ENCODE measurements at places on chromosomes 7 and 10.

GRCh38 chr7:48360574-48360973 is 189.3 kb downstream of the ABCA13 start:
- no peak for DNase-seq

DNA sequence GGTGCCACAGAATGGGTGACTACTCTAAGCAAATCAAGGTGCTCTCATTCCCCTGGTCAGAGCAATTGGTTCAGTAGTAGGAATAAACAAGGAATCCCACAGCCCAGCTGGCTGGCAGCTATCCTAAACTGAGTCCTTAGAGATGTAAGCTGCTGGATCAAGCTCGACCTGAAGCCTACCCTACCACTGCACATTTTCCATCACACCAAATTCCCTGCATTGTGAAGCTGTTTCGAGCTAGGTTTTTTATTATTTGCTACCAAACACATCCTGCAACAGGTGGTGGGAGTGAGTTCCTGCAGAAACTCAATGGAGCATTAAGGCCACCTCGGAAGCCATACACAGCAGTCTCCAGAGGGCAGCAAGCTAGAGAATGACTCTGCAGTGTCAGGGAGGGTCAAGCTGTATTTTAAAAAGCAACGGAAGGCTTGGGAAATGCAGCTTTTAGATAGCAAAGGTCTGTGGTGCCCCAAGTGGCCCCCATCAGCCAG is 33.7 kb upstream of the TNRC18 start:
- DNase-seq, result no peak

GRCh38 chr10:83343676-83344075 is 795.6 kb upstream of the GHITM start:
- no peak for DNase-seq

DNA sequence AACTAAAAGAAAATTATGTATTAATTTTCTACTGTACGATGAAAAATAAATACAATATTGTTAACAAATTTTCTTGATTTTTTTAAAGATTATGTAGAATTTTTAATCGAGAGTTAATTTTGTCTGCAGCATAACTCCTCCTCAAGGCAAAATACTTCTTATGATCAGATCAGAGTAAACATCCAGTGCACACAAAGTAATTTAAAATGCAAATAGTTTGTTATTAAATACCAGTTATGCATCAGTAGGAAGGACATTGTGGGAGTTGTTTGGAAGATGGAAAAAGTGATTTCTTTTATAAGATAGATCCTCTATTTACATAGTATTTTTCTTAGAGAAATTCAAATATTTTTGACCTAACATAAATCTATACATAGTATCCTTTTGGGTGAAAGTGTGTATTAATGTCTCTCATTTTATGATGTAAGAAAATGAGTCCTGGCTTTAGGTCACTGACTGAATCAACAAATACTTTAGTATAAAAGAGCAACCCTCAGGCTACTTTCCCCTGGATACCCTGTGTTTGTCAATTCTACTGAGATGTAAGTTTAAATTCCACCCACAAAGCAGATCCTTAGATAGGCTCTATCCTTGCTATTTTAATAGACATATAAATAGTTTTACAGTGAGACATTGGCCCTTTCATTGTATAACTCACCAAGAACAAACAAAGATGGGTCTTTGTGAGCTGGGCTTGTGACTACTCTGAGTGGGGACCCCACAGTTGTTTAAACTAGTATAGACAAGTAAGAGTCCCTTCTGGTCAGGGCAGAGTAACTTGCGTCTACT is 1133.7 kb downstream of the GATA3 start:
- no peak for DNase-seq

GRCh38 chr7:157612664-157613561 is 276.1 kb downstream of the DNAJB6 start:
- peak; percentile 54 for DNase-seq

DNA sequence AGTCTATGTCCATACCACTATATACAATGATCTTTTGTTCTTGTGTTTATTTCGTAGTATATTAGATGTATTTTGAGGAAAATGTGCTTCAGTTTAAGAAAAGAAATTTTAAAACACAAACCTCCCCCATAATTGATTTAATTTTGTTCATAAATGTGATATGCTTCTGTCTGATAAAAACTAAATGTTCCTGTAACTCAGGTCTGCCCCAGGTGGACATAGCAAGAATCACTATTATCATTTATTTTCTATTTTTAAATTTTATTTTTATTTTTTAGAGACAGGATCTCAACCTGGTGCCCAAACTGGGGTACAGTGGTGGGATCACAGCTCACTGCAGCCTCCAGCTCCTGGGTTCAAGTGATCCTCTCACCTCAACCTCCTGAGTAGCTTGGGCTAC is 43.2 kb downstream of the BEND7 start:
- DNase-seq, result no peak

GRCh38 chr7:27651702-27652101 is 11.0 kb downstream of the HIBADH start:
- no peak for DNase-seq

DNA sequence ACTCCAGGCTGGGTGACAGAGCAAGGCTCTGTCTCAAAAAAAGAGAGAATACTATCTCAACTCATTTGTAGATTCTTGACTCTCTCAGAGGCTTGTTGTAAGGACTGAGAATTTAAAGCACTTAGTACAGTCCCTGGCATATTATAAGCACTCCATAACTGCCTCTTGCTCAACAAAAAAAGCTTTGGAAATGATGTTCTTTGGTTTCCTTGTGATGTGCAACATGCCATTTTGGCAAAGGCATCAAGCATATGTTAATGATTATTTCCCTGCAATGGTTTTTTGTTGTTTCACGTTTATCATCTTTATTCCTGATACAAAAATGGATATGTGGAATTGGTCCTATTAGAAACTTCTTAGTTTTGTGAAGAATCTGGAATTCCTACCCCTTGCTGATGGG is 15.7 kb downstream of the NOLC1 start:
- DNase-seq, result no peak

- no peak for DNase-seq
Measured at GRCh38 chr10:51709324-51709972, 10.1 kb upstream of the CSTF2T start.

DNA sequence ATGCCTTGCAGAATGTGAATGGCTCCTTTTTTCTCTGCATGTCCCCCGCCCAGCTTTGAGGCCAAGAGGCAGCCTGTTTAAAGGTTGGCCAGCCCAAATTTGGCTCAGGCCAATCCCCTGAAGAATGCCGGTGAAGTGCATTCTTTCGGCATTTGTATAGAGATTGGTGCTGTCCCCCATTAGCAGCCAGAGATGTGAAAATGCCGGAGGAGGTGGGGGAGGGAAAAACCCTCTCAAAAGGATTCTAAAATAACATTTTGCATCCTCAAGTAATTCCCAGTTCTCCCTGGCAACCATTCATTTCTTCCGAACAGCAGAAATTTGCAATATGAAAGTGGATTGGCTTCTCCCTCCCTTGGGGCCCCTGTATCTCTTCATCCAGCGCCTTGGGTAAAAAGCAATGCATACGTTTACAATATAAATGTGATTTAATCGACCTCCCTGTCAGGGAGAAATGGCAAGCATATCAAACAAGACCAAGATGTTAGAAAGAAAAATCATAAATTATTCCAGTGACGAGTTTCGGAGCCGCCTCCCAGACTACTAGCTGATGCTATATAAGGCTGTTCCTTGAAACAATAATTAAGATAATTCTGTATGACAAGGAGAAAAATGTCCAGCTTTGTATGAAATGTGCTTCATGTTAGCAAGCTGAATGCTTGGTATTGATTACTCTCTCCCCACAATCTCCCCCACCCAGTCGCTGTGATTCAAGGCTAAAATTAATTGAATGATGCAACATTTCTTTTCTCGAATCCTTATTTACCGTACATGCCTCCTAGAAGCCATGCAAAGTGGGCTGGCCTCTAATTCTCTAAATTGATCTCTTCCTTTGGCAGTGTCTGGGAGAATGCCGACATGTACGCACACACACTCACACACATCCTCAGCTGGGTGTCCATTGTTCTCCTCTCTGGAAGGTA is 323.7 kb downstream of the RPS24 start:
- no peak for DNase-seq

DNA sequence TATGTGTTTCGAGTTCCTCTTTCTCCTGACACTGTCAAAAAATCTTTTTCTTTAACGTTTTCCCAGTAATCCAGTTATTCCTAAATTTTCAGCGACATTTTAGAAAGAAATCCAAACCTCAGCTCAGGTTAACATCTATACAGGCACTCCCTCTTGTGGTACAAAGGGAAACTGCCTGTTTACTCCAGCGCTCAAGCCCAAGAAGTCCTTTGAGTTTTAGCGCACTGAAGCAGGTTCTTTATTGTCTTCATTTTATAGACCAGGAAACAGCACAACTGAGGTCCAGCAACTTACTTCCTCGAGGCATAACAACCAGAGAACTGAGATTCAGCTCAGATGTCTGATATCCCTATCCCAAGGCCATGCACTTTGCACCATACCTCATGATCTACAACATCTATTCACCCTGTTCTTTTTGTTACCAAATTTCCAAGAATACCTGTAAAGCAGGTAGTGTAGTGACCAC is 287.2 kb upstream of the MKLN1 start:
- DNase-seq, result no peak

DNA sequence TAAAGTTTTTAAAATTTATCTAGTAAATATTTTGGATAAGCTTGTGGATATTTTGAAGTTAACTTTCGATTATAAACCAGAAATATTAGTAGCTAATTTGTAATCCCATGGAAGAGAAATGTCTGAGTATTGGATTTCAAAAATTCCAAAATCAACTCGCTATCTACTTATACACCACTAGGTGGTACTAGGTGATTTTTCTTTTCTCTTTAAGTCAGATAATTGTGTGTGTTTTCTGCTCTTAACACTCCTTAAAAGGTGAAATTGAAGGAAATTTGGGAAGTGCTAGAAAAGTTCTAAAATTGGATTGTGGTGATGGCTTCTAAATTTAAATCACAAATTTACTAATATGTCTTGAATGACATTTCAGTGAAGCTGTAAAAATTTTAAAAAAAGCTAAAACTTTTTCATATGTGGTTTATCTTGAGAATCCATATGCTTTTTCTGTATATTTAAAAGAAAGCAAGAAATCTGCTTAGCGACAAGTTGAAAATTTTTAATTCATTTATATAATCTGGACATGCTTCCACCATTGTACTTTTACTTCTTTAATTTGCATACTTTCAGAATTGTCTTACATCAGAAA is 90.2 kb downstream of the IPMK start:
- no peak for DNase-seq

DNA sequence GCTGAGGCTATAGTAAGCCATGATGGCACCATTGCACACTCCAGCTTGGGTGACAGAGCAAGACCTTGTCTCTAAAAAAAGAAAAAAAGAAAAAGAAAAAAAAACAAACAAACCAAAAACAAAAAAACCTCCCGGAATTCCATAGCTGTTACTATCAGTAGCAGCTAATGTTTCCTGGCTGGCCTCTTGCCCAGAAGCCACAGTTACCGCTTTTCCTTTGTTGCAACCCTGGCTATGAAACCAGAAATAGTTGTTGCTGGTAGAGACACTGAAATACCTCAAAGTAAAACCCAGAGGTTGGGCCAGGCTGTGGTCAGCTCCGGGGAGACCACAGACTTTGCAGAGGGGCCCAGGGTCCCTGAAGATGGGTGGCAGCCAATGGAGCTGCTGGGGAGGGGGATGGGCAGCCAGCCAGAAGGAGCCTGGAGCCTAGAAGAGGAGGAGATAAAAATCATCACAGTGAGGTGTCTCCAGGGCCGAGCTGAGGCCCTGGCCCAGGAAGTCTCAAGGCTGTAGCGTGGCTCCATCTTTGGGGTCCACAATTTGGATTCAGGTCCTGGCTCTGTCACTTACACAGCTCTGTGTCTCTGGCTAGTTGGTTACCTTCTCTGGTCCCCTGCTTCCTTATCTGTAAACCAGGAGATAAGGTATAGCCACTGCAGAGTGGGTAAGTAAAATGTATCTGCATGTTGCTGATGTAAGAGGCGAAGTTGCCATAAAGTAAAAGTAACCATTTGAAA is 3.4 kb upstream of the CHST12 start:
- no peak for DNase-seq

DNA sequence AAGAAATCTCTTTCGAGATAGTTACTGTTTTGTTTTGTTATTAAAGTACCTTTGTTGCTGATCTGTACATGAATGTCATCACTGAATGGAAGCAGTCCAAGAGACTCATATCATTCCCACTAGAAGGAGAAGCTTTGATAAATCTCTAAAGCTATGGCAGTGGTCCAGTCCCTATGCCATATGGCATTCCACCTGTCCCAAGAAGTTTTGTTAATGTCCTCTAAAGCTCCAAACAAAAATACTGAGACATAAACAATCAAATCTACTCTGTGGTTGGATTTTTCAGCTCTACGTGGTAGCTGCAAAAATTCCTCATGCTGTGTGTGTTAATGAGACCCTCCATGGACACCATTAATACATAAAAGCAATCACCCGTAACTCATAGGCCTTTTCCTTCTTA is 94.1 kb downstream of the LRRN3 start:
- DNase-seq, result no peak

- no peak for DNase-seq
Measured at GRCh38 chr7:73613954-73614735, 10.2 kb downstream of the MLXIPL start.

DNA sequence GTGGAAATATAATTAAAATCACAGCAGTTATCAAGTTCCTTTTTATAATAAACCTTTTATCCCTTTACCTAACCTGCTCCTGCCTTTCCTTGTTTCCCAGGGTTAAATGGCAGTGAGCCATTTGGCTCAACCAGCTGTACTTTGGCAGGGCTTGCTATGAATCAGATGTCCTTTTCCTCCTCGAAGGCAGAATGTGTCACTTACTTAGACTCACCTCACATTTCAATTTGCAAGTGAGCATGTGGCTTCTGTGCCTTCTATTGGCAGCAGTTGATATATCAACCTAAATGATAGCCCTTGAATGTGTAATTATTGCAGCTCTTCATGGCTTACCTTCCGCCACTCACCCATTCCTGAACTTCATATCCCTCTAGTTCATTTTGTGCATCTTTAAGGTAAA is 301.7 kb downstream of the CSTF2T start:
- DNase-seq, result no peak

DNA sequence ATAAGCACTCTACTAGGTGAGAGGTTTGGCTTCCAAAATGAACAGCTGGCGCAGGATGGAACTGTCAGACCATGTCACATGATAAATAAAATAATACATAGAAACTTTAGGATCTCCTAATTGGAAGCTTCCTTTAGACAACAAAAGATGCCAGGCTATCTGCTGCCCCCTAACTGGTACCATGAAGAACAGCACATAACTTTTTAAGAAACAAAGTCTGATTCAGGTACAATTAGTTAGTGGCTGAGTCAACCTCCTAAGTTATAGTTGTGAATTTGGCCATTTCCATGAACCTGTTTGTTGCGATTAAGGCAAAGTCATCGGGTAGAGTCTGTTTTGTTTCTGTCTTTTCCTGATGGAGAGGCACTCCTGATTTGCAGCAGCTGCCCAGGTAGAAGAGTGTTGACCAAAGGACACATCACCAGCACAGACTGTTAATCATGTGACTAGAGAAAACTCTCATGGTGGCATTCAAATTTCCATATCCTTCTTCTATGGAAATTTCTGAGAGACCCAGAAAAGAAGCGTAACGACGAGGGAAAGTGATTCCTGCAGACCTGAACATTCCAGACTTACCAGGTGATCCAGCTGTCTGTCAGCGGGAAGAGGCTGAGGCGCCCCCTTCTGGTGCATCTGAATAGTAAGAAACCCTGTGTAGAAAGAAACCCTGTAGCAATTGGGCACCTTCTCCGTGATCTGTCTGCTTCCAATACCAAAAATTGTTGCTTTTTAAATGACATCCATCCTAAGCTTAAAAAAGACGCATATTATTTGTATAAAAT is 8.6 kb upstream of the INHBA start:
- DNase-seq, result no peak
